Caudate nucleus (tissue), 63 donors: ENCODE measurements at places on chromosomes 1 and 21.

- no peak for DNase-seq
These were observed 10.4 kb upstream of the GJA8 start for GRCh38 chr1:147892216-147892615.

DNA sequence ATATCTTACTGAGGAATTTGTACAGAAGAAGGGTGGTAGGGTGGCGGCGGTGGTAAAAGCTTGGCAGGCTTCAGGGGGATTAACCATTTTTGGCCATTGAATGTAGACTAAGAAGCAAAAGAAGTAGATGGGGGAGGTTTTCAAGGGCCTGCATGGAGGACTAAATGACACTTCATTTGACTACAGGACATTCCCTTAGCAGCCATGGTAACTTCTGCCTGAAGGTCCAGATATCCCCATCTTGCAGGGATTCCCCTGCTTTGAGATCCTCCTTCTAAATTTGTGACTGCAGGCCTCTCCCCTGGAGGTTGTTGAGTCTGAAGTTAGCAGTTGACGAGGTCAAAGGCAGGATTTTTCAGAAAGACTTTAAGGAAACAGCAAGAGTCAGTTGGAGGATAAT, 4.8 kb downstream of the VASH2 start:
- DNase-seq = no peak

DNA sequence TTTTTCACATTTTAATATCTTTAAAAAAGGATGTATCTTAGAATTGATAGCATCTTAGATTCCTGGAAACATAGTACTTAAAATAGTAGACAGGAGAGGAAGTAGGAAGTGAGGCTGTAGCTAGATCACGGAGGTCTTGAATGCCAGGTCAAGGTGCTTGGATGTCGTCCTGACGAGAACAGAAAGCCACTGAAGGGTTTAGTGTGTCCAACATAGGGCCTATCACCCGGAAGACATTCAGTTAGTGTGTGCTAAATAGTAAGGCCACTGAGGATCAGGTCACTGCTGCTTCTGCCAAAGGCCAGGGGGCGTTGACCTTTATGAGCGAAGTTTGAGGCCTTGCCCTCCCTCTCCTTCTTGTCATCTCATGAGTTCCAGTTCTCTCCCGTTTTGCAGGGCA, 35.7 kb downstream of the RAB3B start:
- DNase-seq = no peak

DNA sequence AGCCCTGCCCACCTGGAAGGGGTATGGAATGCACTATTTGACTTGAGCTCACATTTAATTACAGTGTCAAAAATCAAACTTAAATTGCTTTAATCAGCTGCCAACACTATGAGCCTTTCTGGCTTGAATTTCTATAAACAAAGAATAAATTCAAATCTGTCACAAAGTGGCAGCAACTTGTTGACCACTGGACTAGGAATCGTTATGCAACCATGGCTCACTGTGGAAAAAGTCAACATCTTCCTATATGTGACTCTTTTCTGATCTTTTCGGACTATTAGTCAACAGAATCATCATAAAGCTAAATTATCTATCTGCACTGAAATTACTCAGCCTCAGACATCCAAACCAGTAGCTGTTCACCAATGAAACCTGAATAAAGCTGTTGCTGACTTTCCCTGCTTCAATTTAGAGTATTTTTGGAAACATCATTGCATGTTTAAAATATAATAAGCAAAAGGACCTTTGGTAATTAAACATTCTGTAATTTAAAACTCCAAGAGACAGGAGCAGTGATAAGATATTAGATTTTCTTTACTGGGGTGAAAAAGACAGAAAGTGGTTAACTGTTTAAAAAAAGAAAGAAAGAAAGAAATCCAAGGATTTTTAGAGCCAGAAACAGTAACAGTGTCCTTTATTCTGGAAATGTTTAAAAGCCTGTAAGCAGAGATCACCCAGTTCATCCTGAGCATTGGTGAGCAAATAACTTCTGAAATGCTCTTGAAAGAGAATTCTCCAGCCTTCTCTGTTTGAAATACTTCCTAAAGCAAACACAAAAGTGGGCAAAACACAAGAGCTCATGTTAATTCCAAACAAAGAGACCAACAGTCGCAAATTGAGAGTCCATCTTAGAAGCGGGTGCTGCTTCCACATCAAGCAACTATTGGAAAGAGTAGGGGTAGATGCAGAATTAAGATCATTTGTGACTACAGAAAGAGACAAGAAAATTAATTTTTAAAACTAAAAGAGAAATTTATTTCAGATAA, 26.2 kb upstream of the ERG start:
- DNase-seq = no peak

GRCh38 chr1:174690266-174690665, 242.5 kb downstream of the GPR52 start:
- no peak for DNase-seq

DNA sequence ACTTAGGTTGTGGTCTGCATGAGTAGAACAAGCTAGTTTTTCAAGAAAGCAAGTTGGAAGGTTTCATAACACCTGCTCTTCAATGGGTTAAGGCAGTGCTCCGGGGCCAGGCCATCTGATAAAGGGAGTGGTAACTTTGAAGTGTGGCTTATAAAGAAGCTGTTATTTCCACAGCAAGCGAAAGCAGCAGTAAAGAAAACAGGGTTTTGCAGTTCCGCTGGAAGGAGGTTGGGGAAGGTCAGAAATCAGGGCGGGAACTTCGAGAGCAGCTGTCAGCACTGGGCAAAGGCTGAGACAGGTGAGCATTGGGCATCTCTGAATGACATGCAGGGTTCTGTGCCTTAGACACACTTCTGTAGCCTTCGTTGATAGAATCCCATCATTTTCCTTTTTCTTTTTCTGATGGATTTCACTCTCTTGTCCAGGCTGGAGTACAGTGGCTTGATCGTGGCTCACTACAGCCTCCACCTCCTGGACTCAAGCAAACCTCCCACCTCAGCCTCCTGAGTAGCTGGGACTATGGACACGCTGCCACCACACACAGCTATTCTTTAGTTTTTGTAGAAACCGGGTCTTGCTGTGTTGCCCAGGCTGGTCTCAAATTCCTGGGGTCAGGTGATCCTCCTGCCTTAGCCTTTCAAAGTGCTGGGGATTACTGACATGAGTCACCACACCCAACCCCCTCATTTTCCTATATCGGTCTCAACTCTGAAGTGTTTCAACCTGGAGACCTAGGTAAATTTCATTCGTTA, 20.5 kb downstream of the TMEM51 start:
- no peak for DNase-seq

DNA sequence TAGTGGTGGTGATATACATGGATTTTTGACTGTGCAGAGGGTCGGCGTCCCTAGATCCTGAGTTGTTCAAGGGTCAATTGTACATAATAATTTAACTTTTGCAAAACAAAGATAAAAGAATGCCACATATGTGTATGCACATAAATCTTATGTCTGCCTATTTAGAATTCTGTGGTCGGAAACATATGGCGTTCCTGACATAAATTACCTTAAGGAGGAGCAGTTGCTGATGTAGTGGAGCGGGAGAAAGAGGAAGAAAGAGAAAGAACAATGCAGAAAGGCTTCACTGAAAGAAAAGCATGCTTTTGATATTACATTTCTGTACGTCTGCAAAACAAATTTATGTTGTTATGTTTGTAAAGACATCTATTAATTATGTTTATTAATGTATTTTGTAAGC, 40.0 kb downstream of the S1PR1 start:
- DNase-seq = no peak

DNA sequence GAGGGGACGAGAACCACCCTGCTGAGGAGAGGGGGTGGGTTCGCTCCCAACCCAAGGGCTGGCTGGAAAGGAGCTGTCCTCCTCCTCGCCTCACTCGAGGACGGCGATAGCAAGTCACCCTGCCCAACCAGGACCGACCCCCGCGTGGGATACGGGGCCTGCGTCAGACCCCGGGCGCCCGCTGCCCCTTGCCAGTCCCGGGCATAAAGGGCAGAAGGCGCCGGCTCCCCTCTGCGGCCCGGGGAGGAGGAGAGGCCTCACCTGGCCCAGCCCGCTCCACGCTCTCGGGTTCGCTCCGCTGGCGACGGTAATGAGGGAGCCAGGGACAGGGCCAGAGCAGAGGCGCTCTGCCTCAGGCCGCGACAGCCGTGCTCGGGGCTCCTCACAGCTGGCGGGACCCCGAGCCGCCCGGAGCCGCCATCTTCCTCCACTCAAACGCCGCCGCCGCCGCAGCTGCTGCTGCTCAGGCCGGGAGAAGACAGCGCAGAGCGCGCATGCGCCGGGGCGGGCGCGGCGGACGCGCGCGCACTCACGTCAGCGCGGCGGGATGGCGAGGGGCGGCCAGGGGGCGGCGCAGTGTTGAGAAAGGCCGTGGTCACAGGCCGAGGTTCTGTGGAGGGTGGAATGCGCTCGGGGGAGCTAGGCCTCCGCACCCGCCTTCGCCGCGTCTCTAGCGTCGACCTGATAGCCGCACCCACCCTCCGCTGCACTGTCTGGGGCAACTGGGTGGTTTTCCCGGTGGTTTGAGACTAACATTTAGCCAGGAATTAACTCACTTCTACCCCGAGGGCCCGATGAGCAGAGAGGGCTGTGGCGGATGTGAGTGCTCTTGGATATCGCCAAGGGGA, at the start of gene FBXO42:
Gene FBXO42 (minus strand): TSS at position 487 of the 848 bp plus-strand sequence. CDS start 37,062 bp downstream, outside the sequence.
- DNase-seq = peak; percentile 72

GRCh38 chr1:39657923-39658485, 13.9 kb downstream of the NT5C1A start:
- DNase-seq = no peak

DNA sequence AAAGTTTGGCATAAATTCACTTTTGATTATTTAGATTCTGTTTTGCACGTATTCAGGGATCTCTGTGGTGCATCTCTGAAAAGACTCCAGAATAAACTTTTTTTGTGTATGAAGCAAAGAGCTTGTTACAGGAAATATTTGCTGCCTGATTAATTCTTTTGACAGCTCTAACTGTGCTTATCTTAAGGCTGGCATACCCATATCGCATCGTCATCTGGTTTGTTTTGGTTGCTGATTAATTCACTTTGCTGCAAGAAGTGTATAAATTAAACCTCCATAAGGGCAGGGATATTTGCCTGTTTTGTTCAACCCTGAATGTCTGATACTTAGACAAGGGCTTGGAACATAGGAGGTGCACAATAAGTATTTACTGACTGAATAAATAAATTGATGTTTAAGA, 17.5 kb upstream of the DUSP10 start:
- DNase-seq = no peak

- no peak for DNase-seq
These were observed 14.3 kb upstream of the KRTAP19-8 start for GRCh38 chr21:31052489-31053142.

DNA sequence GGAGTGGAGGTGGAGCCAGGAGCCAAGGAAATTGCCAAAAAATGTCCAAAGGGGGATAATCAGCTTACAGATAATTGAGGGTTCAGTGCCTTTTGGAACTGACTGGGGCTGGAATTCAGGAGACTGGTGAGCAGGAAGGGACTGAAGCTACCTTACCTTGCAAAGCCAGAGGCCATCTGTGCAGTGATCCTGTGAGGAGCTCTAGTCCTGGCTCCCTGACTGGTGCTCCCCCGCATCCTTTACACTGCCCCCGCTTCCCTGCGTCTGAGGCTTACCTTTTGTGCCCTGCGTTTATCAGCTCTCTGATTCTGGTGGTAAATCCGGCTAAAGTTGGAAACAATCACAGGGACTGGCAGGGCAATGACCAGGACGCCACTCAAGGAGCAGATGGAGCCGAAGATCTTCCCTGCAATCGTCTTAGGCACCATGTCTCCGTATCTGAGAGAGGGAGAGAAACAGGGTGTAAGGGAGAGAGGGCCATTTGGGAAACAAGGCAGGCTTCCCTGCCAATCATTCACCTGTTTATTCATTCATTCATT, 31.0 kb downstream of the DDX20 start:
- DNase-seq = no peak

- no peak for DNase-seq
These were observed 112.1 kb downstream of the RUNX1 start for GRCh38 chr21:34936883-34937563.

- DNase-seq = no peak
These were observed 28.6 kb downstream of the AK4 start for GRCh38 chr1:65176591-65176990.

DNA sequence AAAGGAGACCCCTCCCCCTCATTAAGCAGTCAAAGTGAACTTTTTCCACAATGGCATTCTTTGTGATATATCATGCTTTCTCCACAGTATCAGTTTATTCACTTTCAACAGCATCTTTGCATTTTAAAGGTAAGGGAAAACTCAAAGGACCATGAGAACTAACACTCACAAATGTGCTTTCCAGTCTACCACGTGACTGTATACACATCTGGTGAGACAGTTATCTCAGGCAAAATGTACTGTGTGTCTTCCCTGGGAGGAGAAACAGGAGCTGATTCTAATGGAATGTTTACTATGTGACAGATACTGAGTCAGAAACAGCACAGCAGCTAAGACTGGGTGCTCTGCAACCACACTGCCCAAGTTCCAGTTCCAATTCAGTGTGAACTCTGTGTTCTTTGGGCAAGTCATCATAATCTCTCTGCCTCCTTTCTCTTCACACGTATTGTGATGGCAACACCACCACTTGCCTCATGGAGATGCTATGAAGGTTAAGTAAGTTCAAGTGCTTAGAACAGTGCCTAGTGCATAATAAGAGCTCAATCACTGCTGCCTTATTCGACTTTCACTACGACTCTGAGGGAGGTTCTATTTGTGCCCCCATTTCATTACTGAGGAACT, 79.0 kb downstream of the SLC45A1 start:
- DNase-seq = no peak

GRCh38 chr1:205593967-205594366, 37.8 kb downstream of the ELK4 start:
- no peak for DNase-seq

GRCh38 chr1:66156144-66156543, 363.4 kb downstream of the PDE4B start:
- DNase-seq = no peak

GRCh38 chr1:246317332-246318035, 189.6 kb downstream of the SMYD3 start:
- DNase-seq = no peak

GRCh38 chr21:14875704-14876523, 188.9 kb downstream of the NRIP1 start:
- no peak for DNase-seq

GRCh38 chr1:22826604-22827580, 116.3 kb downstream of the EPHB2 start:
- DNase-seq = no peak

- DNase-seq = no peak
These were observed 51.2 kb upstream of the CCDC190 start for GRCh38 chr1:162912061-162912667.

DNA sequence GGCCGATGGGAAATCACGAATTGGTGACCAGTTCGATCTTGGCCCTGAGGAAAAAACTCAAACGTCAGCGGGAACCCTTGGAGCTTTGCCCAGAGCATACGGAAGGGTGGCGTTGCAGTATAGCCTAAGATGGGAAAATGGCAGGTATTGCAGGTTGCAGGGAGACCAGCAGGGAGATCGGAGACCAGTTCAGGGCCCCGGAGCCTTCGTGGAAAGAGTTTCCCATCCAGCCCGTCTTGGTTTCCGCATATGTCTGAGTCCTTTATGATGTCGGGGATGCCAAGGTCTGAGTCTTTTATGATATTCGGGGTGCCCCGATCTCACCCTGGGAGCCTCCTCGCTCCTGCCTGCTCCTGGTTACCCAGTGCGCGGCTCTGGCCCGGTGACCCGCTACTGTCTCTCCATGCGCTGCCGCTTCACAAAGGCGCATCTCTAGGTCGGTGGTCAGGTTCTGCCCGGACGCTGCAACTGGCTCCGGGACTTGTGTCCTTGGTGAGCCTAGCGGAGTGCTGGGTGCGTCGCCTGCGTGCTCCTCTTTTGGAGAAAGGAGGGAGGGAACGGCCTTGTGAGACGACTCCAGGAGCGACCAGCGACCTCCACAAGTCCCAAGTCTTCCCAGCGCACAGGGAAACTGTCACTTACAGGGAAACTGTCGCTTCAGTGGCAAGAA, 94.2 kb downstream of the PRKAB2 start:
- no peak for DNase-seq

- no peak for DNase-seq
These were observed 93.9 kb upstream of the BEND5 start for GRCh38 chr1:48870596-48870995.
